Tracheal epithelial cell (primary cell): ENCODE measurements at places on chromosomes 16 and 17. TPM values are rescaled to one million over a fixed set of nuclear protein-coding genes. Genes with fewer than 3 reads are reported as not detected.

The IL17C gene
- 2.2 TPM in 1 of 2 replicates, not detected in the other for total RNA-seq

The SLFN12 gene
- total RNA-seq: 5.5 and 11.1 TPM in 2 replicates

The UBTF gene
- total RNA-seq: 22.2 and 28.6 TPM in 2 replicates

The CENPV gene
- total RNA-seq: 15.4 and 18.8 TPM in 2 replicates

The CD300LB gene
- not detected in 2 replicates for total RNA-seq

The WFDC1 gene
- total RNA-seq: not detected in 2 replicates

The SPATA22 gene
- total RNA-seq: 0.24 TPM in 1 of 2 replicates, not detected in the other

The EVPLL gene
- 0.24 and 4.0 TPM in 2 replicates for total RNA-seq

The COPZ2 gene
- 4.8 and 9.8 TPM in 2 replicates for total RNA-seq

The CENPN gene
- 4.7 and 20.2 TPM in 2 replicates for total RNA-seq

The TSPAN10 gene
- total RNA-seq: 0.21 and 0.48 TPM in 2 replicates

The KCNG4 gene
- total RNA-seq: not detected in 2 replicates

The GNG13 gene
- not detected in 2 replicates for total RNA-seq

The DNAAF8 gene
- under 0.01 TPM in 1 of 2 replicates, not detected in the other for total RNA-seq

The ABCA6 gene
- under 0.01 TPM in 2 replicates for total RNA-seq

The BCKDK gene
- 11.7 and 20.7 TPM in 2 replicates for total RNA-seq

The NOG gene
- total RNA-seq: 0.21 and 10.4 TPM in 2 replicates

The DHX8 gene
- total RNA-seq: 23.4 and 31.3 TPM in 2 replicates

The RCVRN gene
- total RNA-seq: under 0.01 TPM in 1 of 2 replicates, not detected in the other

The SEPTIN12 gene
- total RNA-seq: not detected in 2 replicates
